ENCODE measurements at places on chromosomes 2 and 18.
A peak's percentile ranks its signal among the peaks of the same experiment; 100 is the strongest.

GRCh38 chr2:106577255-106577651 lies 90.1 kb downstream of the CD8B2 start:
- DNase-seq, result no peak

- DNase-seq, result no peak
Measured at GRCh38 chr18:9788860-9789259, 80.8 kb downstream of the RAB31 start.

DNA sequence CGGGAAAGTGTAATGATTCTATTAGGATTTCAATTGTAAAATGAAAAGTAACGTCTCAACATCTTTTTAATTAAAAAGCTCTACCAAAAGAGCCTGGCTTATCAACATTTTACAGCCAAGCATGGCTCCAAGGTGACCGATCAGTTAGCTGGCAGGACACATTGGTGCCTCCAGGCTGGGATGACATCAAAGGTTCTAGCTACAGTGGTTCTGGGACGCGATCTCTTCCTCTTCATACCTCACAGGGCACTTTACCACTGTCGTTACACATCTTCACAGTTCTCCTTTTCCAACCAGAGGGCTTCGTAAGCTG lies 693 bp downstream of the ORC2 start:
- DNase-seq, result no peak

DNA sequence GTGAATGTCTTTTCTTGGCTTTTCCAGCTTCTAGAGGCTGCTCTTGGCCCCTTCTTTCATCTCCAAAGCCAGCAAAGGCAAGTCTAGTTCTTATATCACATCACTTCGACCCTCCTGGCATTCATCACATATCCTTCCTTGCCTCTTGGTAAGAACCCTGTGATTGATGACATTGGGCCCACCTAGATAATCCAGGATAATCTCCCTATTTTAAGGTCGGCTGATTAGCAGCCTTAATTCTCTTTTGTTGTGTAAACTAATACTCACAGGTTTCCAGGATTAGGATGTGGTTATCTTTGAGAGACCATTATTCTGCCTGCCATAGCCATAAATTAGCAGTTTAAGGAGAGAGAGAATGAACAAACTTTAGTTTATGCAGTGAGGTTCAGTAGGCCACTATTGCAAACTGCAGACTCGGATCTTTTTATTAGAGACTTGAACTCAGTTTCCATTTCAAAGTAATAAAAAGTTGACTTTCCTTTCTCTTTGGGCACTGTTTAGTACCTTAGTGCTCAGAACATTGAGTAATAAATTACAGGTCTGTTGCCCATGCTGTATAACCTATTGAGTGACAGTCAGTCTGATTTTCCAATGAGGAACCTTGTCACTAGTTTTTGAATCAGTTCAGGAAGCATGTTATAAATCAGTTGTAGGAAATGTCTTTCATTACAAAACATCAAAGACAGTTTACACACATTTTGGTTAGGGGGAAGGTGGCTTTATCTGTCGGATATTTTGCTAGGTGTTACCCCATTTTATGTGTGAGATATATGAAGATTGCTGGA lies 4.5 kb downstream of the NDUFV2 start:
- no peak for DNase-seq

DNA sequence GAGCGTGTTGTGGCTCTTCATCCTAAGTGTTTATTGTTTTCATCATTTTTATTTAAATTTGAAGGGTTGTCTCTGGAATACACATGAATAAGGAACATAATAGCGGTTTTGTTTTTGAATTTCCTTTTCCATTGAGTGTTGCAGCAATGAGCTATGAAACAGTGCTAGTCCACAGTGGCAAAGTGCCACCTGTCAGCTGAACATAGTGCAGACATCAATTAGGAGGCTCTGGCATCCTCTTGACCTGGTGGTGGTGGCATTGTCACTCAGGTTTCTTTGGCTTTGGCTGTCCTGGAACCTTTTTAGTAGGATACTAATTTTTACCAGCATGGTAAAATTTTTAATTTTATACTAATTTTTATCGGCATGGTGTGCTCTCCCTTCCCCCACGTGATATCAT lies 63.2 kb downstream of the UGGT1 start:
- DNase-seq, result no peak

DNA sequence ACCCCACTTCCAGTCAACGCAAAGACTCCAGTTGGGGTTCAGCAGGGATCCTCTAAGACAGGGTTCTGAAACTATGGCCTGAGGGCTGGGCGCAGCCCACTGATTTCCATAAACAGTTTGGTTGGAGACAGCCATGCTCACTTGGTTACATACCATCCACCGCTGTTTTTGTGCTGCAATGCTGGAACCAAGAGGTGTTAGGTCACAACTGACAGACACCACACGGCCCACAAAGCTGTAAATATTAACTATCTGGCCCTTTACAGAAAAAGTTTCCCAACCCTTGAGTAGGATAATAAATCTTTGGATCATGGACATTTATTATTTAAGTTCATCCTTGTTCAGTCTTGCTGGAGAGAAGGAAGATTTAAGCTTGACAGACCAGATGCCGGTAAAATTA lies 8.4 kb upstream of the CD226 start:
- no peak for DNase-seq

DNA sequence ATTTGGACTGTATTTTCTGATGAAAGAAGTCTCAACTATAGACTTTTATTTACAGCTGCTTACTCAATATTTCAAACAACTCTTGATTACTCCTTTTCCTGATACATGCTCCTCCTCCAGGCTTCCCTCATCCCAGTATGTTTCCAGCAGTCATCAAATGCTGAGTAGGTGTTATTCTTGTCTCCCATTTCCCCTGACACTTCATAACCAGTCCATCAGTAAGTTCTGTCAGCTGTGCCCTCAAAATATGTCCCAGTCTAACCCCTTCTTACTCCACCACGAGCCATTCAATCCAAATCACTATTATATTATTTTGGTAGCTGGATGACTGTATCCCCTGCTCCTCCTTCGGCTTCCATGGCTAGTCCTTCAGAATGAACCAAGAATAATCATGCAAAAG lies 189.1 kb upstream of the DTNA start:
- no peak for DNase-seq

DNA sequence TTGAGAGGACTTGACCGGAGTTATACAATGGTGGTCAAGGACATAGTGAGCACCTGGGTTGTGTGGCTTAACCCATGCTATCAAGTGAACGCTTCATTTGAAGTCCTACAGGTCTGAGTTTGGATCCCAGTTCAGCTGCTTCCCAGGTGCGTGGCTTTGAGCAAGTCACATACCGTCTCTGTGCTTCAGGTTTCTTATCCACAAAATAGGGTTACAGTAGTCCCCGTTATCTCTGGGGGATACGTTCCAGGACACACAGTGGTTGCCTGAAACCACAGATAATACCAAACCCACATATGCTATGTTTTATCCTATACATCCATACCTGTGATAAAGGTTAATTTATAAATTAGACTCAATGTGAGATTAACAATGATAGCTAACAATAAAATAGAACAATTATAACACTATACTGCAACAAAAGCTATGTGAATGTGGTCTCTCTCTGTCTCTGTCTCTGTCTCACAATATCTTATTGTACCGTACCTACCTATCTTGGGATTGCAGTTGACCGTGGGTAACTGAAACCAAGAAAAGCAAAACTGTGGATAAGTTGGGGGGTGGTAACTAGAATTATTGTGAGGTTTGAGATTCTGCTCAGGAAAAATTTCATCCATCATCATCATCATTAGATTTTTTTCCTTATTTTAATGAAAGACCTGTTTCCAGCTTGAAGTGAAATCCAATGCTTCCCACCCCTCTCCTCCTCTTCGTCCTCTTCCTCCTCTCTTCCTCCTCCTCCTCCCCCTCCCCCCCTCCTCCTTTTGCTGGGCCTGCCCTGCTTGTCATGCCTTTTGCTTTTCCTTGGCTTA lies 22.7 kb downstream of the LBH start:
- no peak for DNase-seq

DNA sequence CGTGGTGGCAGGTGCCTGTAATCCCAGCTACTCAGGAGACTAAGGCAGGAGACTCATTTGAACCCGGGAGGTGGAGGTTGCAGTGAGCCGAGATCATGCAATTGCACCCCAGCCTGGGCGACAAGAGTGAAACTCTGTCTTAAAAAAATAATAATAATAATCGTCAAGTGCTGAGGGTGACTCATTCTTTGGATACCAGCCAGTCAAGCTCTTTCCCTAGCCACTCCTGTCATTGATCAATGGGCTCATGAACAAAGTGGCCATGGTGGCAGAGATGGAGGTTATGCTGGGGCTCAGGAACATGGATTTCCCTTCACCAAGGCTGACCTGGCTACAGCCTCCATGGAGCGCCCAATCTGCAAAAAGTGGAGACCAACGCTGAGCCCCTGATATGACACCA lies 94.5 kb upstream of the HAAO start:
- DNase-seq, result no peak

GRCh38 chr2:26913606-26913998 lies 56.8 kb upstream of the MAPRE3 start:
- DNase-seq, result peak; percentile 63

GRCh38 chr2:23569761-23570365 lies 184.9 kb downstream of the KLHL29 start:
- no peak for DNase-seq

- no peak for DNase-seq
Measured at GRCh38 chr2:1091895-1092585, 141.4 kb downstream of the SNTG2 start.

- no peak for DNase-seq
Measured at GRCh38 chr2:236960531-236960930, 125.2 kb upstream of the COPS8 start.

- DNase-seq, result no peak
Measured at GRCh38 chr2:12587729-12588522, 128.8 kb upstream of the TRIB2 start.

GRCh38 chr2:176818076-176818475 lies 394.5 kb upstream of the HNRNPA3 start:
- no peak for DNase-seq

DNA sequence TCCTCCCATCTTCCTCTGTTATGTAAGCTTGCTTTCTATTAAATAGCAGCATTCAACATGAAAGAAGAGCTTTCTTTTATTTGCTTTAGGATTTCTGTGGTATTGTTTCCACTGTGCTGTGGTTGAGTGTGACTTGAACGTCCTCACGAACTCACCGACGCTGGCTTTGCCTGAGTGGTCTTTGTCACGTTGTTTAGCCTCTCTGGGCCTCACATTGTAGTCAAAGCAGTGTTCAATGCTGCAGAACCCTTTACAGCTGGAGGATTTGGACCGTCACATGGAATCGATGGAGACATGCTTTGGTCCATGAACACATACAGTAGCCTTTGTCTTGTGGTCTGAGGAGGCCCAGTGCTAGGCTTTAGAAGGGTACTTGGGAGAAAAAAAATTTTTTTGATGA lies 66.3 kb downstream of the TANC1 start:
- DNase-seq, result no peak

DNA sequence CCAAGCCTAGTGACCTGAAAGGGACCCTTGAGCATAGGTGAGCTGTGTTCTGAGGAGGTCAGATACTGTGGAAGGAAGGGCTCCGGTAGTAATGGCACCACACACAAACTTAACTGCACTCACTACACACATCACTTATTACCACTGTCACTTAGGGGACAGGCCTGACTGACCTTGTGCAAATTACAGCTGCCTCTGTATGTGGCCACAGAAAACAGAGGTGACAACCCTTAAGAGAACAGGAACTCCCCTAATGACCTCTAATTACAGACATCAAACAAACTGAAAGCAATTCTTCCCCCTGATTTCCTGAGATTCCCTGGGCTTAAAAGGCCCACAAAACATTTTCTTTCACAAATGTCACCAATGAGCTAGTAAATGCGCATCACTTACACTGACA lies 360.6 kb downstream of the RND3 start:
- DNase-seq, result no peak

DNA sequence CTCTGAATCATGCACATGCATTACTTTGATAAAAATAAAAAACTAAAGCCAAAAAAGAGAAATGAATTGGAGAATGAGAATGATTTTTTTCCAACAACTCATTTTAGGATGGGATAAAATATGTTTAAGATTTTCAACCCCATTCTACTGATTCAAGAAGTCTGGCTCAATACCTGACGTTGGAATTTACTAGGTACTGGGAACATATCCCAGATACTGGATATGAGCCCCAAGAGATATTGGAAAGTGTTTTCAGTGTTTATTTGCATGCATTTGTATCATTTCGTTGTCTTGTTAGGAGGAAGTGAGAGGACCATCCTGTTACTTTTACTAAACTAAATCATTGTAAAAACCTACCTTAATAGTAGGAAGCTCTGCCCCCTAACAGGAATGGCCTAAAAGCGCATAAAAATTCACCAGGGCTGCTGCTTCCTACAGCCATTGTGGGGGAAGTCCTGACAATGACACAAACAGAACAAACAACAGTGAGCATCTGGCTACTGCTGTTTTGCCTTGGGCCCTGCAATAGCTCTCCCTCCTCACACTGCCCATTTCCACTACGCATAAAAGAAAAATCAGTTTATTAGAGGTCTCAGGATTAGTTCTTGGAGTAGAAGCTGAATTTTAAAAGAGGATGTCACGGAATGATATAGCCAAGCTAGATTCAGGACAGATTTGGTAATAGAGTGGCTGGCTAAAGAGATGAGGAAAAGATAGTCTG lies 35.2 kb downstream of the ANKAR start:
- no peak for DNase-seq

GRCh38 chr2:1650085-1650872 lies 94.0 kb downstream of the PXDN start:
- DNase-seq, result no peak

DNA sequence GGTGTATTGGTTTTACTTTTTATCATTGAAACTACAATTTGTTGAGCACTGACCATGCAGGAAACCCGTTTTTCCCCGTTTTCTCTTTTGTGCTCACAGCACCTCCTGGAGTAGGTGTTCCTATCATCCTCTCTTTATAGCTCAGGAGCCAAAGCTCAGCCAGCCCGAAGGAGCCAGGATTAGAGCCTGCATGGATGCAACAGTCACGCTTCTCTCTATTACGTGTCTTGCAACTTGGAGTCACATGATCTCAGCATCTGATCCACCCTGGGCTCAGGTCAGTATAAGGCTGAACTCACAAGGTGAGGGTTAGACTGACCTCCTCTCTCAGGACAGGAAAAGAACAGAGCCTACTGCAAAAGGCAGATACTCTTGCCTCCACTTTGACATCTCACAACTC lies 150.5 kb downstream of the MBP start:
- DNase-seq, result no peak

GRCh38 chr2:125280265-125280664 lies 1255.2 kb downstream of the CNTNAP5 start:
- DNase-seq, result no peak

DNA sequence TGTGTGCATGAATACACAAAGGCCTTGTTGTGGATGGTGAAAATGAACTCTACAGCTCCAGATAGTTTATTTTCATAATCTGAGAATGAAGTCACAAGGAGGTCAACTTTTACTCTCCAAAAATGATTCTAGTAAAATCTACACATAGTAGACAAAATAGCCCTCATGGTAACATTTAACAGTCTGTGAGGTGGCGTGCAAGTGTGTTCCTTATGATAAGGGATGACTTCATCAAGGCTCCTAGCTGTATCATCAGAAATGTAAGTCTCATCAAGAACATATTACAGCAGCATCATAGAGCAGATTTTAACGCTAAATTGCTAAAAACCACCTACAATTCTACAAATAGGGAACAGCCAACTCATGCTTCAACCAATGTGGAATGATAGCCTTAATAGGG lies 72.3 kb upstream of the RIOK3 start:
- DNase-seq, result no peak

GRCh38 chr2:136482966-136483365 lies 282.4 kb upstream of the THSD7B start:
- no peak for DNase-seq
